ENCODE measurements at places on chromosomes 5 and 9.
A peak's percentile ranks its signal among the peaks of the same experiment; 100 is the strongest.

DNA sequence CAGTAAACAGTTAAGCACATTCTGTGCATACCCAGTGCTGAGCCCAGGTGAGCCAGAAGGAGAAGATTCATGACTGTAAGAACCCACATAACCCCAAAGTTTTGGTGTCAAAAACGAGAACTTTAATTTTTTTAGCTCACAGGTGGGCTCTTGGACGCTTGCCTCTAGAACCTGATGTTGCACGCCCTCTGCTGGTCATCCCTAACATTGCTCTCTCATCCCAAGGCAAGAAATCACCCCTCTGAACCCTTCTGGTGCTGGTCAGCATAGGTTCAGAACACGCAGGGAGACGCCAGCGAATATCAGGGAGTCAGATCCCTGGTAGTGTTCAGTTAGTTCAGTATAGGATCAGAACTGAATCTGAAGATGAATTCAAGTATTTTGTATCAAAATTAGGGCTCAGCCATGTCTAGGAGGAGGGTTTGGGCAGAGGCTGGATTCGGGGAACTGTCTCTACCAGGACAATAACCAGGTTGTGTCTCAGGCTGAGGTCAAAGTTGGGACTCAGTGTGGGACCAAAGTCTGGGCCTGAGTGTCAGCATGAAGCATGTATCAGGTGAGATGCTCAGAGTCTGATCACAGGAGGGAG lies 4.1 kb upstream of the DNAJB5 start:
- DNase-seq, result no peak

GRCh38 chr9:22446950-22447617 lies 460 bp downstream of the DMRTA1 start:
- DNase-seq, result no peak

- DNase-seq, result no peak
These were observed 509.3 kb downstream of the KDM4C start for GRCh38 chr9:7266911-7267595.

- no peak for DNase-seq
These were observed 4.0 kb downstream of the ANKRD33B start for GRCh38 chr5:10567781-10568321.

- DNase-seq, result no peak
These were observed 91.2 kb downstream of the PHF2 start for GRCh38 chr9:93667627-93668026.

GRCh38 chr9:37027582-37028419 lies 6.3 kb downstream of the PAX5 start:
- peak; percentile 94 for DNase-seq

DNA sequence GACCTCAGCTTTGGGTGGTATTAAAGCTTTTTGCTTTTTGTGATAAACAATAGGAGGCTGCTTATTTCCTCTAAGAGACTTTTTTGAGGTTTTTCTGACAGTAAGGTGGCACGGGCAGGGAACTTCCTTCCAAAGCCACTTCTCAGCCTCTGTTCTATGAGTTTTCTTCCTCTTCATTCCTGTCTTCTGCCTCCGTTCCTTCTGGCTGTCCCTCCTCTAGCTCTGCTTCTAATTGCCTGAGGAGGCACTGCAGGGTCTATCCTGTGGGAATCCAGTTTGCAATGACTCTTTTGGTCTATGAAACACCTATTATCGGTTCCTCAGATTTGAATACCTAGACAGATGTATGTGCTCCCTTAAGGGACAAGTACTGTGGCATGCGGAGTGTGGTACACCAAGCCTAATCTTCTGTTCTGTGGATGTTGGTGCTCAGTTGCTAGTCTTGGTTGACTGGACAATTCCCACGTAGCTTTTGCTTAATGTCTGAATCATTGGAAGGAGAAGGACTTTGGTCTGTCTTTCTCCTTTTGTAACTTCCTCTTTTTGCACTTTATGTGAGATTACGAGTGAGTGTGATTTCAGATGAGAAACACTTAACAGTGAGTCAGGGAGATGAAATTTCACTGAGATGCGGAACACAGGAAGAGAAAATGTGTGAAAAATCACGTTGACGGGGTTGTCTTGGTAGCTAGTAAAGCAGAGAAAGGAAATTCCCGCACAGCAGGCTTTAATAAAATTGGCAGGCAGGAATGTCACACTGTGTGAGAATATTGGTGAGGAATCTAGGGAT lies 305.2 kb downstream of the EFNA5 start:
- DNase-seq, result no peak

DNA sequence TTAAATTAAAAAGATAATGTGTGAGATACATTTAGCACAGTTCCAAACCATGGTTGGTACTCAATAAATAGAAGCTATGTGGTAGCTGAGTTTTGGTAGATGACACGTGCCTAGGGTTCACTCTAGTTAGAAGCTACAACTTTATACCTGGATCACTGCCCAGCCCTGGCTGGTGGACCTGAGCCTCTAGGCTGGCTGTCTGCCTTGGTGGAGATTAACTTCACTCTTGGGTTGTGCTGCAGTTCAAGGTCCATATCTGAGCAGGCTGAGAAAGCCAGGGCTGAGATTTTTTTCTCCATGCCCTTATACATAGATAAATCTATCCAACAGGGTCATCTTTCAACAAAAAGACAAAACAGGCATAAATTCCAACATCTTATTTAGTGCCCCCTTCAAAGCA lies 44.6 kb upstream of the SPDL1 start:
- DNase-seq, result no peak

GRCh38 chr9:88583901-88584596 lies 49.1 kb downstream of the NXNL2 start:
- no peak for DNase-seq
